ENCODE measurements at places on chromosomes 16 and 17. TPM values are rescaled to one million over a fixed set of nuclear protein-coding genes. Genes with fewer than 3 reads are reported as not detected.

CPD gene
- total RNA-seq: 61.6 TPM

CRISPLD2 gene
- 7.9 TPM for total RNA-seq

TBX2 gene
- total RNA-seq: 20.9 TPM

AATK gene
- not detected for total RNA-seq

C16orf96 gene
- not detected for total RNA-seq

OR4D1 gene
- not detected for total RNA-seq

ORC6 gene
- 33.3 TPM for total RNA-seq

NOL11 gene
- total RNA-seq: 48.4 TPM

DNA sequence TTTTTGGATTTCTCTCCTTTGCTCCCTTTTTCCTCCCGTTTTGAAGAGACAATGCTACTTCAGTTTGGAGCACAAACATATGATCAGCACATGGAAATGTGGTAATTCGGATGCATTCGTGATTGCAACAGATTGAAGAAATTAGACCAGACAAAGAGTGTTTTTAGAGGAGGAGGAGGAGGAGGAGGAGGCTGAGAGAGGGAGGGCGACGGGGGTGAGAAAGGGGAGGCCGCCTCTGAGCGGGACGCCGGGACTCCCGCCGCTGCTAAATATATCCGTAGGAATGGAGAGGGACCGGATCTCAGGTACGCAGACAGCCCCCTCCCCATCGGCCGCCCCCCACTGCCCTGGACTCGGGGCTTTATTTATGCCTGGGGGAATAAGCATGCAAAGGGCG, 179.3 kb downstream of the SEC14L1 start:
- peak; percentile 66 for DNase-seq

DNA sequence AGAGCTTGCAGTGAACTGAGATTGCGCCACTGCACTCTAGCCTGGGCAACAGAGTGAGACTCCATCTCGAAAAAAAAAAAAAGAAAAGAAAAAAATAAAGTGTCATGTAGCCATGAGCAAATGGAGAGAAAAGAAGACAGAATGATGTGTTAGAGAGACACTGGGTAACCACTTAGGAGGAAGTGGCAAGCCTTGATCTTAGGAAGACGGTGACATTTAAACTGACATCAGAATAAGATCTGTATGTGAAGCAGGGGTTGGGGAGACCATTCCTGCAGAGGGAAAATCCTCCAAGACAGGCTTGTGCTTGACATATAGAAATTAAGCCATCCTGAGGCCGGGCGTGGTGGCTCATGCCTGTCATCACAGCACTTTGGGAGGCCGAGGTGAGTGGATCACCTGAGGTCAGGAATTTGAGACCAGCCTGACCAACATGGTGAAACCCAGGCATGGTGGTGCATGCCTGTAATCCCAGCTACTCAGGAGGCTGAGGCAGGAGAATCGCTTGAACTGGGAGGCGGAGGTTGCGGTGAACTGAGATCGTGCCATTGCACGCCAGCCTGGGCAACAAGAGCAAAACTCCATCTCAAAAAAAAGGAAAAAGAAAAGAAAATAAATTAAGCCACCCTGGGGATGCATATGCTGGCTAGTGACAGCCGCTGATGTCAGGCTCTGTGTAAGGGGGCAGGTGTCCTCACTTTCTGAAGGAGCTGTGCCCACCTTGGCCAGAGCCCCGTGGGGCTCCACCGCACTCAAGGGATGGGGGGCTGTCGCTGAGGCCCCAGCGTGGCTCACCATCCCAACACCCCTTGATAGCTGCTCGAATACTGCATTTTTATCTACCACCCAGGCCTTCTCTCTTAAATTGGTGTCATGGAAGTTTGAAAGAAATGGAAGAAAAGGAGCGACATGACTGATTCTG, 13.1 kb upstream of the CYB5B start:
- DNase-seq: no peak

- DNase-seq: no peak
These were observed 14.0 kb upstream of the STAC2 start for GRCh38 chr17:39239640-39240314.

DNA sequence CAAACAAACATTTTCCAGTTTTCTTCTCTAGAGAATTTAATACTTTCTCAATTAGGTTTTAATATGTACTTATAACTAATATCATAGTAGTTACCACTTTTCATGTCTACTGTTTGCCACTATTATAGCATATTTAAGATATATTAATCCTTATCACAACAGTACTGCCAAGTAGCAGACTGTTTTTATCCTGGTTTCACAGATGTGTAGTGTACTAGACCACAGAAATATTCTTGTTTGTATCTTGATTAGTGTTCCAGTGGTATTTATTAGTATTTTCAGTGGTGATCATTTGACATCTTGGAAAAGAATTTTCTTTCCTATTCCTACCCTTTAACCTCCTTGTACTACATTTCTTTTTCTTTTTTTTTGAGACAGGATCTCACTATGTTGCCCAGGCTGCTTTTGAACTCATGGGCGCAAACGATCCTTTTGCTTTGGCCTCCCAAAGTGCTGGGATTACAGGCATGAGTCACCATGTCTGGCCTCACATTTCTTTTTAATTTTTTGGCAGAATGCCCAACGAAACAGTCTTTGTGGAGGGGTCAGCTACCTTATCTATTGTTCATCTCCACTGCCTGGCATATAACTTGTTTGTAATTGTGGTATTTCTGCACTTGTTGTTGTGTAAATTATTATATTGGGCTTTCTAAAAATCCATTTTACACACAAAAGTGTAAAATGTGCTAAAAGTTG, 27.2 kb downstream of the MAP2K4 start:
- peak; percentile 50 for DNase-seq

DNA sequence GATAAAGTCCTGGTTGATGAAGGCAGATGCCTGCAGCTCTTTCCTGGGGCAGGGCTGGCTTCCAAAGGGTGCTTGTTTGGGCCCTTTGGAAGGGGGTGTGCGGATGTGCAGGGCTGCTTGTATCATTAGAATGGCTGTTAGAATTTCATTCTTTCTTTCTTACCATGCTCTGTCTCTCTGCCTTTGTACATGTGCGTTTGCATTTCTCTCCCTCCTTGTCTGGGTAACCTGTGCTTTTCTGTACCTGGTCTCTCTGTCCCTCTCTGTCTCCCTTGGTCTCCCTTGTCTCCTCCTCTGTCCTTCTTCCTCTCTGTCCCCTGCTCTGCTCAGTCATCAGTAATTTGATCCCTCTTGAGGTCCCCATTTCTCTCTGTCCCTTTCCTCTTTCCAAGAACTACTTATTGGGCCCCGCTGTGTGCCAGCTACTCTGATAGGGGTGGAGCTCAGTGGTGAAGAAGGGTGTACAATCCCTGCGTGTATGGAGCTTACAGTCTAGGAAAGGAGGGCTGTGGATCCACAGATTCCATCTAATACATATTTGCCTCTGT, 69.3 kb downstream of the PLCG2 start:
- DNase-seq: no peak

- no peak for DNase-seq
These were observed 44.3 kb upstream of the CRHR1 start for GRCh38 chr17:45739786-45740185.

DNA sequence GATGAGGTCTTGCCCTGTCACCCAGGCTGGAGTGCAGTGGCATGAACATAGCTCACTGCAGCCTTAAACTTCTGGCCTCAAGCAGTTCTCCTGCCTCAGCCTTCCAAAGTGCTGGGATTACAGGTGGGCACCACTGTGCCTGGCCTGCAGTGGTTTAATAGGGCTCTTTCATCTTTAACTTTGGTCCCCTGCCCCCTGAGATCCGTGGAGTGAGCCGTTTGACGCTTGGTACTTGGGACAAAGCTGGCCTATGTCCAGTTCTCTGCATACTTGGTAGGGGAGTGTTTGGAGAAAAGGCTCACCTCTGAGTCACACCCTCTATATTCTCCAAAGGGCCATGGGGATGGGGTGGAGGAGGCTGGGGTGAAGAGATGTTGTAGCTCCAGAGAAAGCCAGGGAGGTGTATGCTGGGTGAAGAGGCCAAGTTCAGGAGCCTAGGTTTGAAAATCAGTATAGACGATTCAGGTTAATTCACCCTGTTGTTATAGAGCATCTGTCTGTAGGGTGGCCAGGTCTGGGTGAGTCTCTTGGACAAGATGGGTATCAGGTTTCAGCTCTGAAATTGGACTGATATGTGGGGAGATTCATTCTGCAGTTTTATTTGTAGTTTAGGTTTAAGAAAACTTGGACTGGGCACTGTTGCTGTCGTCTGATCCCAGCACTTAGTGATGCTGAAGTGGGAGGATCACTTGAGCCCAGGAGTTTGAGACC, 17.6 kb downstream of the ABCC1 start:
- DNase-seq: peak; percentile 73

DNA sequence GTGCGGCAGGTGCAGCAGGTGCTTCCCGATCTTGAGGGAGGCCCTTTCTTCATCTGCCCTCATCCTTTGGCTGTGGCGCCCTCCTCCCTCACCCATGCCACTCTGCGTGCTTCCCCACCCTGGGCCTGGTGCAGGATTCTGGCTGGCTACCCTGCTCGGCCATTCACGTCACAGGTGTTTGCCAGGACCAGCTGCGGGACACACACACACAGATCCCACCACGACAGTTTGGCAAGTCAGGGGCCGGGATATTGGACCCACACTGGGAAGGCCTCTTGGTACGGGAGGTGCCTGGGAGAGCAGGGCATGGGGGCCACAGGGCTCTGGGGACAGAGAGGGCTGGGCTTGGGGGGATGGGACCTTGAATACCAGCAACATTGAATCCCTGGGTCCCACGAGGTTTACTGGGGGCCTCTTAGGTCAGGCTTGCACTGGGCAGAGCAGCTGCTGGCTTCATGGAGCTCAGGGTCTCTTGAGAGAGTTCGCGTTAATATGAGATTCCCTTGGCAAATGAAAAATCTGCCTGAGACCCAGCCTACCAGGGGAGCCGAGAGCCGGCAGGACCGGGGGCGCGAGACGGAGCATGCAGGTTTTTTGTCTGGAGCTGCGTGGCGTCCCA, 15.1 kb downstream of the ADCY7 start:
- DNase-seq: no peak

- DNase-seq: peak; percentile 56
These were observed 22.7 kb upstream of the SRCIN1 start for GRCh38 chr17:38628441-38628840.

Measured in RPMI7951 (cell line).